ENCODE measurements at places on chromosomes 11 and 22.

DNA sequence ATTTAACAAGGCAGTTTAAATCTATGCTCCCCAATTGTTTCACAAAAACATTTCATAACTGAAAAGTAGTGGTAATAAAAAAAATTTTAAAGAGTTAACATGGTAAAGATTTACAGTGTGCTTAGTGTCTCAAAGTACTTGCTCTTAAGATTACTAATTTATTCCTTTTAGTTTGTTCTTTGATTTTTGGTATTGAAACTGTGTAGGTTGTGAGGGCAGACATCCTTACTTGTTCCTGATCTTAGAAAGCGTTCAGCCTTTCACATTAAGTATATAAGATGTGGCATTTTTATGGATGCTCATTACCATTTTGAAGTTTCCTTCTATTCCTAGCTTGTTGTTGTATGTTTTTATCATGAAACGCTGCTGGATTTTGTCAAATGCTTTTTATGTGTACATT is 32.9 kb downstream of the RAB6A start:
- no peak for DNase-seq

DNA sequence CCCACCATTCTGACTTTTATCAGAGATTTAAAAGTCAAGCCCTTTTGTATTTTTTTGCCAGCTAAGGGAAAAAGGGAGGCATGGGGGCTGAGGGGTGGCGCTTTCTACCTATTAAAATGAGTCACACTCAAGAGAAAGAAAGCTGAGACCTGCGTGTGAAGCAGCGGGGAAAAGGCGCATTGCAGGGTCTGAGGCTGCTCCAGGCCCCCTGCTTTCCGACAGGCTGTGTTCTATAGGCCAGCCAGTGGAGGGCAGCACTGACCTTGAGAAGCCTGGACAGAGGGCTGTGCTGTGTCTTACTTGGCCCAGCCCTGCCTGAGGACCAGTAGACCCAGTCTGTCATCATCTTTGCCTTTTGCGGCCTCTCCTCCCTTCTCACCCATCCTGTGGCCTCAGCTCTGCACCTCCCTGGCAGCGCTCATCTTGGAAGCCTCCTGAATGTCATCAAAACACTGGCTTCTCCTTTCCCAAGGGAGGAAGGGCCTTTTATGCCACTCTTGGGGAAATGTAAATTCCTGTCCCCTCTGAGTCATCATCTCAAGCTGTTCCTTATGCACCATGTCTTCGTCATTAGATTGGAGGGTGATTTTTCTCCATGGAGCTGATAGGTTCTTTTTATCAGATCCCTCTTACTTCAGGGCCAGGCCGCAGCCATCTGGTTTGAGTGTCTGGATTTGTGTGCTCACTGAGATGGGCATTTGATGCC is 12.6 kb upstream of the MAPK8IP1 start:
- DNase-seq: peak; percentile 36

DNA sequence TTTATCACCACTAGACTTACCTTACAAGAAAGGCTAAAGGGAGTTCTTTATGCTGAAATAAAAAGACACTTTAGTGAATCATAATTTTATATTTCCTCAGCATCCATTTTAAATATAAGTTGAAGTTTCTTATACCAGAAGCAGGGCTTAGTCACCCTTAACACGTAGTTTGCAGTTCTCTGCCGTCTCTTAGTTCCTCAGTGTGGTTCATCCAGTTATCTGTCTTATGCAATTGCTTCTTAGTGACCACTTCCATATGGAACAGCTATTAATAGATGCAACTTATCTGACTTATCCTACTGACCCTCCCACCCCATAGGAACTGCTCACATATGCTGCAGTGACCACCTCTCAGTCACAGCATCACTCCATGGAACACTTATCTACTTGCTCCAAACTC is 11.7 kb upstream of the SLC36A4 start:
- no peak for DNase-seq

GRCh38 chr11:17206463-17206862 is 1.3 kb downstream of the PIK3C2A start:
- DNase-seq: no peak

GRCh38 chr22:19851291-19852176 is 3.1 kb downstream of the GNB1L start:
- no peak for DNase-seq

DNA sequence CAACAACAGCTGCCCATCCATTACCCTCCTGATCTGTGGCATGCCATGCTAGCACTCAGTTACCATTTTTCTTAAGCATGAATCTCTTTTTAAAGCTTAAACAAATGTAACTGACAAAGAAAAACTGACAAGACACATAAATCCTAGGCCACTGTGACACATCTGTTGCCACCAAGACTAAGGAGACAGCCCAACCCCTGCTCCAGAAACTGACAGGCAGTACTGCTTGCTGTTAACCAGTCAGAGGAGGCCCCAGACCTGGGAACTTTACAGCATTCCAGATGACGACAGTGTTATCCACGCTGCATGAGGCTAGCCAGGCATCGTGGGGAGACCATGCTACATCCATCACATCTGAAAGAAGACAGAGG is 33.8 kb downstream of the HIRA start:
- no peak for DNase-seq

DNA sequence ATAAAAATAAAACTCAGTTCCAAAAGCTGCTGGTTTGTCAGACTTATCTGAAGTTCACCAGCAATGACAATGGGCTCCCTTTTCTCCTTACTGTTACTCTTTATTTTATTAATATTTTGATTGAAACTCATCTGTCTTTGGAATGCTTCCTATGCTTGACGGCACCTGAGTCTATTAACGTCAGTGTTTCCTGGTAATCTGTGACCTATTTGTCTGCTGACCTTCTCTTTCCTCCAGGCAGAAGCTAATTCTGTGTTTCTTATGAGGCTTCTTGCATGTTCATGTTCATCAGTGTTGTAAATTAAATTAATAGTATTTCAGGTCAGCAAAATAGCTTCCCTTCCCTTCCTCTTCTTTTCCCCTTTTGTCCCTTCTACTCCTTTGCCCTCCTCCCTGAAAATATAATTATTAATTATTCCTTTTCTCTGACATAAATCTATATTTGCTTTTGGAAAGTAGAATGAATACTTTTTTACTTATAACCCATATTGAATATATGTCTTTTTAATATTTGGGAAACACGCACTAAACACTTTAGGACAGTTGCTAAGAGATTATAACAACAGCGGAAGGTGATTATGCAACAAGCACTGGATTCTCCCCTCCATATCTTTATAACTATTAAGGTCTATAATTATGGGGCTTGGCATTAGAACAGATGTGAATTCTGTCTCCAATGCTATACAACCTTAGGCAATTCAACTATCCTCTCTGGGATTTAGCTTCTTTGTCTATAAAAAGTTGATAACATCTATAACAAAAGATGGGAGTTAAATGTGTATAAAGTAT is 32.1 kb upstream of the PCF11 start:
- no peak for DNase-seq

DNA sequence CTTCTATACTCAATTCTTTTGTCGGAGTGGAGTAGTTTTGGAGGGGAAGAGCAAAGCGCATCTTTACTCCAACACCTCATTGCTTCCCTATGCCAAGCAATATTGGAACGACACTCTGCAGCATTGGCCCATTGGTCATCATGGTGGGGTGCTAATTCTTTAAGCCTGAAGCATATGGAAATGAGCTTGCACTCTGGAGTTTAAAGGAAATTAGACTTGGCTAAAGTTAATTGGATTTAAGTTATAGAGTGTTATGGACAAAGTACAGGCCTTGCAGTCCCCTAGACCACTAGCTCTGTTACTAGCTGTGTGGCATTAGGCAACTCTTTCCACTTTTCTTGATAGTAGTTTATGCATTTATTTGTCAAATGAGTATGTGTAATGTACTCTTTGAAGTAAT is 568.3 kb upstream of the TENM4 start:
- no peak for DNase-seq

GRCh38 chr22:30615543-30615954 is 8.6 kb downstream of the TCN2 start:
- no peak for DNase-seq

GRCh38 chr11:61472868-61473267 is 35.7 kb upstream of the LRRC10B start:
- no peak for DNase-seq

DNA sequence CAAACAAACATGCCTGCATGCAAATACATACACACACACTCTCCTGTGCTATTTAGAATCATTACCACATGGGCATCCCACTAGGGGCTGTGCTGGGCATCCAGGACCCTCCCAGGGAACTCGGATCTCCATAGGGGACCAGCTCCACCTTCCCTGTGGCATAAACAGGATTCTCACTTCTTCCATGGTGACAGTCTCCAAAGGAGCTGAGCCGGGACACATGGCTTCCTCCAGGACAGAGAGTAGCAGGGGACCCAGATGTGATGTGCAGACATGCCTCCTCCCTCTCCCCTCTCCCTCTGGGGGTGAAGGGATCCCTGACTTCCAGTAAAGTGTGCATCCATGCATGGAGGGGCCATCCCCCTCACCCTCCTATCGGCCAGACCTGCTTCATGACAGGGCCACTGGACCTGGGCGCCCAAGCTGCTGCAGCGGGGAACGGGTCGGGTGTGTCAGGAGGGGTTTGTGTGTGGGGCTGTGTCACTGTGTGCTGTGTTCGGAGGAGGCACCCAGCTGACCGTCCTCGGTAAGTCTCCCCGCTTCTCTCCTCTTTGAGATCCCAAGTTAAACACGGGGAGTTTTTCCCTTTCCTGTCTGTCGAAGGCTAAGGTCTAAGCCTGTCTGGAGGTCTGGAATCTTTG is 33.4 kb downstream of the IGLL5 start:
- DNase-seq: no peak

GRCh38 chr11:111115890-111116289 is 129.6 kb upstream of the POU2AF2 start:
- DNase-seq: no peak

- DNase-seq: no peak
These were observed 772.7 kb downstream of the DLG2 start for GRCh38 chr11:84854498-84854880.

GRCh38 chr22:36925388-36926290 is 12.2 kb downstream of the CSF2RB start:
- no peak for DNase-seq

DNA sequence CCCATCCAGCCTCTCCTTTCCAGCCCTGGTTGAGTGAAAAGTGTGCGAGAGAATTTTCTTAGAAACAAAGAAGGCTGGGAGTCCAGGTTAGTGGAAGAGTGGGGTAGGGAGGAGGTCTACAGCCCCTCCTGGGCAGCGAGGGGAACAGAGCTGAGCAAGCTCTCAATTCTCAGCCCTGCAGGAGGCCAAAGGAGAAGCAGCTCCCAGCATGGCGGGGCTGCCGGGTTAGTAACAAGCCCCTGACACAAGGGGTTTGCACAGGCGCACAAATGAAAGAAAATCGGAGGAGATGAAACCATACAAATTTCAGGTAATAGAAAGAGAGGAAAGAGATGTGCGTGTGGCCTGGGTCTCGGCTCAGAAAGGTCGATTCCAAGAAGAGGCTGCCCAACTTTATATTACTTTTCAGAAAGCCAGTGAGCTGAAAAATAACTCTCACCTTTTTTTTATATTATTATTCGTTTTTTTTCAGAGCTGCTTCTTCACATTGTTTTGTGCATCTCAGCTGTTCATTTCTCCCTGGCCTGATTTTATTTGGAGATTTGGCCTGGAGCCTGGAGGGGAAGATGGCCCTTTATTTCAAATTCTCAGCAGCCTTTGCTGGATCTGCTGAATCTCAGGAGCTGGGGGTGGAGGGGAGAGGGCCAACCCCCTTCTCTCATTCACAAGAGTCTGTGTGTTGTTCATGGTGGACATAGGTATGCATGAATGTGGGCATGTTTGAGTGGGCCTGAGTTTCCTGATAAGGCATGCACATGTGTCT is 583.2 kb downstream of the BUD13 start:
- no peak for DNase-seq

GRCh38 chr11:32002311-32002710 is 88.6 kb upstream of the RCN1 start:
- no peak for DNase-seq
